NCI-H774 (cell line): ENCODE measurements at places on chromosomes 7 and 10.
A peak's percentile ranks its signal among the peaks of the same experiment; 100 is the strongest.

- DNase-seq, result no peak
Measured at GRCh38 chr10:120103738-120104560, 211.4 kb downstream of the SEC23IP start.

DNA sequence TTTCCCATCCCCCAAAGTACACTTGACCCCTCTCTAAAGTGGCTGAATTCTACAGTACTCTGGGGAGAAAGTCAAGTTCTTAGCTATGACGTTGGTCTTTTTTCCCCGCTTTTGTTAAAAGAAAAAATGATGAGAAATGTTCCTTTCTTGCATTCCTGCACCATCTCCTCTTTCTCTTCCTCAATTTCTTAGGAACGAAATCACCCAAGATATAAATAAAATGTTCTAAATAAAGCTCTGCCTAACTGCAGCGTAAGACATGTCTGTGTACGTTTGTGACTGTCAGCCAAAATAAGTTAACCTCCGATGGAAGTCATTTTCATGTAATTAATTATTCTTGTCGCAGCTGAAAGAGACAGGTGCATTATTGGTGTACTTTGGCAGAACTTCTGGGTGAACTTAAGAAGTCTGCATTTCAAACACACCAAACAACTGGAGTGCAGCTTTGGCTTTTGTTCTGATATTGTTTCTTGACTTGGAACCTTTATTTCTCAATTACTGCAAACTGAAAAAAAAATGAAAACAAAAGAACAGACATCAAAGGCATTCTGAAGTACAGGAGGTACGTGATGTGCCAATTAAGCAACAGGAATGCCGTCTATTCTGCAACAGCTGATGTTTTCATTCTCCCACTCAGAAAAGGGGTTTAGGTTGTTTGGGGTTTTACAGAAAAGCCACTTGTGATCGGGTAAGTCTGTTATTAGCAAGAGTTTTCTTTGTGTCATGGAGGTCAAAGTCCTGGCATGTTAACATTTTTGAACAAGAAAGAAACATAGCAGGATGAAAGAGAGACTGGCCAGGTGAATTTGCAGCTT lies 82.4 kb upstream of the SDK1 start:
- DNase-seq, result no peak

DNA sequence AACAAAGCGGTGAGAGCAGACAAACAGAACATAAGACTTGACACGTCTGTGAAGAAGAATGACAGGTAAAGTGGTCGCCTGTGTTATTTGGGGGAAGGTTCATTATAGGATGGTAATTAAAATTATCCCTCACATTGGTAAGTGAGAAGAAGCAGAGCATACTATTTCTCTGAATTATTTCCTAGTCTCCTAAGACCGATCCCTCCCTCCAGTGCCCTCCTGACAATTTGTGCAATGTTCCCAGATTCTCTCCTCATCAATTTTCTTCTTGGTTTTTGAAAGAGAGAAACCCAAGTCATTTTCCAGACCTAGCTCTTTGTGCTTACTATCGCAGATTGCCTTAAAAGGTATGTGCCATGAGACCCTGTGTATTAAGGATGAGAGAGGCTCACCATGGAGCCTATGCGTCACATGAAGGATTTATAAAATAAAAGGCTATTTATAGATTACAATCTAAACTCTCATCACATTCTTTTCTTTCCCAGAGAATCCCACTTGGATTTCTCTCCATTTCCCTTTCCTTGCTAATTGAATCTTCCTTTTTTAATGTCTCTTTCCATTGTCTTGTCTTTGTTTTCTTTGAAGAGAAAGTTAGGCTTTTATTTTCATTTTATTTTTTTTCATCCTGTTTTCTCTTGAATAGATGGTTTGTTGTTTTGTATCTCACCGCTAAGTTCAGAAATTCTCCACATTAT lies 112.0 kb downstream of the PPP1R3A start:
- DNase-seq, result no peak

- no peak for DNase-seq
Measured at GRCh38 chr7:115352375-115352774, 430.5 kb downstream of the MDFIC start.

GRCh38 chr10:25758041-25758457 lies 176.0 kb upstream of the MYO3A start:
- DNase-seq, result peak; percentile 71

GRCh38 chr10:24821986-24822385 lies 98.3 kb upstream of the ARHGAP21 start:
- DNase-seq, result no peak

DNA sequence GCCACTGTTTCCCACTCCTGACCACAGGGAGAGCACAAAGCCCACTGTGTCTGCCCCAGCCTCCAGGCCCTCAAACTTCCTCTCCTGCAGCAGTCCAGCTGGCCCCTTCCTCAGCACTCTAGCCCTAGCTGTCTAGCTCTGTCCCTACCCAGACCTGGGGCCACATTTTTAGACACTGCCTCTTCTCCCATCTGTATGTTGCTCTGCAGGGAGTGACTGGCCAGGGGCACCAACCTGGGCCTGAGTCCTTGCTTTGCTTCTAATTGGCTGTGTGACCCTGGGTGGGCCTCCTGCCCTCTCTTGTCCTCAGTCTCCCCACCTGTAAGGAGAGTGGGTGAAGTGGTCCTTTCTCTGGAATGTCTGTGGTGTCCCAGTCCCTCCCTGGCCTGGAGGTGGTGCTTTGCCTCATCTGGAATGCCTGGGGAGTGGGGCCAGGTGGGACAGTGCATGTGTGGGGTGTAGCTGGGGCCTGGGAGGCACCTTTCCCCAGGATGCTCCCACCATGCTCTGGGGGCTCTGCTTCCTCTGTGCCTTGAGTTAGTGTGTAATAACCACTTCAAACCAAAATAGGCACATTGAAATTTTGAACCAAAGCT lies 25.1 kb downstream of the AQP1 start:
- no peak for DNase-seq

GRCh38 chr7:48471196-48471595 lies 299.9 kb downstream of the ABCA13 start:
- no peak for DNase-seq

GRCh38 chr7:129607471-129608120 lies 3.9 kb upstream of the NRF1 start:
- no peak for DNase-seq

GRCh38 chr10:99912041-99912440 lies 97.7 kb downstream of the DNMBP start:
- DNase-seq, result no peak

DNA sequence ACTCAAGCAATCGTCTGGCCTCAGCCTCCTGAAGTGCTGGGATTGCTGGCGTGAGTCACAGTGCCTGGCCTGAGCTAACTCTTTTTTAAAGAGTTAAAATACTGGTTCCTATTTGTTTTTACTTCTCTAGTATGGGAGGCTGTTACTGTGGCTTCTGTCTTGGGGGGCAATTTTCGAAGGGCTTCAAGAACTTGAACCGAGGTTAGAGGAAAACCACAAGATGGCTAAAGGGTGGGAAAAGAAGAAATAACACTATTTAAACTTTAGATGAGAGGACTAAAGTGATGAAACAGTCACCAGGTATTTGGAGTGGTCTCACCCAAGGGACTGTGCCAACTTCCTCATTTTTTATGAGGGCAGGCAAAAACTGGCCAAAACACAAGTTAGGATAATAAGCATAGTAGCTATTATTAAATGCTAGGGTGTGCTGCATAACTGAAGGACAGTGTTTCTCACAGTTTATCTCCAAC lies 17.8 kb downstream of the MET start:
- DNase-seq, result no peak

DNA sequence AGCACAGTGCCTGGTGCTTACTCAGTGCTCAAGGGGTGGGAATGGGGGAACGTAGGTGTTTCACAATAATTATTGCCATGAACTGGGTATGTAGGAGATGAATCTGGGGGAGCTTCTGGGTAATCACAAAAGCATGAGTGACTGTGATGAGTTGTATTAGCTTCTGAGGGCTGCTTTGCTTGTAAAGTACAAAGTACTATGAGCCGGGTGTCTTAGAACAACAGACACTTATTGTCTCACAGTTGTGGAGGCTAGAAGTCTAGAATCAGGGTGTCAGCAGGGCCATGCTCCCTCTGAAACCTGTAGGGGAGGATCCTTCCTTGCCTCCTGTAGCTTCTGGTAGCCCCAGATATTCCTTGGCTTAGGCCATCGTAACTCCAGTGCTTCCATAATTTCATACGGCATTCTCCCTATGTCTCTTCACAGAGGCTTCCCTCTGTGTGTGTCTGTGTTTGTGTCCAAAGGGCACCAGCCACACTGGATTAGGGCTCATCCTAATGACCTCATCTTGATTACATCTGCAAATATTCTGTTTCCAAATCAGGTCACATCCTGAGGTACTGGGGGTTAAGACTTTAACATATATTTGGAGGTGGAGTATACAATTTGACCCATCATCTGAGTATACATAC lies 84.8 kb upstream of the AGBL3 start:
- DNase-seq, result no peak

- DNase-seq, result no peak
Measured at GRCh38 chr10:34699904-34700517, 115.1 kb downstream of the PARD3 start.

DNA sequence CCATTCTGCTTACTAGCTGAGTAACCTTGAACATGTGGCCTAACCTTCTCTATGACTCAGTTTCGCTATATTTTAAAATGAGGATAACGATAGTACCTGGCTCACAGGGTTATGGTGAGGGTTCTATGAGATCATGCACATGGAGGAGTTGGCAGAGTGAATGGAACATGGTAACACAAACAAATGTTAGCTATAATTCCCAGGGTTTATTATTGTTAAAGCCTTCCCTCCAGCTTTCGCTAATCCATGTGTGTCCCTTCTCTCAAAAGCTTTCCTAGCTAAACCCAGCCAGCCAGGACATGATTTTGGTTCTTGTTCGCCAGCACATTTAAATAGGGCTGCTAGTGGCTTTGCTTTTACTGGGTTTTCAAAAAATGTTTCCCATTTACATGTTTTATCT lies 361.0 kb upstream of the NFE2L3 start:
- no peak for DNase-seq

GRCh38 chr10:126448091-126448490 lies 59.8 kb upstream of the ADAM12 start:
- no peak for DNase-seq

- DNase-seq, result no peak
Measured at GRCh38 chr7:1403638-1404459, 55.4 kb downstream of the MICALL2 start.

GRCh38 chr7:75739796-75740672 lies 1.3 kb upstream of the HIP1 start:
- no peak for DNase-seq

GRCh38 chr10:34280599-34281374 lies 534.3 kb downstream of the PARD3 start:
- DNase-seq, result no peak

DNA sequence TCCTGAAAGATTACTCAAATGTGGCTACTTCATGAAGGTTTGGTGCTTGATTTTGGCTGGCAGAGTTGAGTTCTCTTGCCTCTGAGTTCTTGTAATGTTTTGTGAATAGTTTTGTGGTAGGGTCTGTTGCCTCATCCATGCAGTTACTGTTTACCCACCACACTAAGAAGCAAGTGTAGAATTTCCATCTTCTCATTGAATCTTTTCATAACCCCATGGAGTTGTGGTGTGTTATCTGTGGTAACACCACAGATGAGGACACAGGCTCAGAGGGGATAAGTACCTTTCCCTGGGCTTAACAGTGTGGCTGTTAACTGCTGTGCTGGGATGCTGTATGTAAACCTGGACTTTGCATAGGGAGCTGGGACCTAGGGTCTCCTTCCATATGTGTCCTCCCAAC lies 186.3 kb downstream of the CAMK1D start:
- DNase-seq, result no peak

- DNase-seq, result no peak
Measured at GRCh38 chr10:61410353-61411070, 42.7 kb downstream of the TMEM26 start.

- DNase-seq, result no peak
Measured at GRCh38 chr7:22944022-22944421, 69.9 kb downstream of the HYCC1 start.

GRCh38 chr10:132763545-132763944 lies 22.4 kb downstream of the NKX6-2 start:
- DNase-seq, result no peak

DNA sequence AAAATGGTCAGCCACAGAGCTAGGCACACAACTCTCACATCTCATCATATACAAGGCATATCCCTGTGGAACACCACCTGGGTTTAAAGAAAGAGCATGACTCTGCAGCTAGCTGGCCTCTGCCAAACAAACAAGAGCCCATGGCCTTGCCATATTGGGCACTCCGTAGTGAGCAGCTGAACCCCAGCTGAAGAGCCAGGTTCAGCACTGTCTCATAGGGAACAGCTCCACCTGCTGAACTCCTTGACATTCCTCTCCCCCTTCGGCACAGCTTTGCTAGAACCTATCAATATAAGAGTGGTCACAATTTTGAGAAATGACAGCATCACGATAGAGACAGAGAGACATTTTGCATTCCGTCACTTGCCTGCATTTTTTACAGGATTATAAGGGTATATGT lies 20.0 kb downstream of the SORCS1 start:
- DNase-seq, result no peak

- no peak for DNase-seq
Measured at GRCh38 chr10:105102977-105103376, 461.9 kb downstream of the SORCS3 start.

DNA sequence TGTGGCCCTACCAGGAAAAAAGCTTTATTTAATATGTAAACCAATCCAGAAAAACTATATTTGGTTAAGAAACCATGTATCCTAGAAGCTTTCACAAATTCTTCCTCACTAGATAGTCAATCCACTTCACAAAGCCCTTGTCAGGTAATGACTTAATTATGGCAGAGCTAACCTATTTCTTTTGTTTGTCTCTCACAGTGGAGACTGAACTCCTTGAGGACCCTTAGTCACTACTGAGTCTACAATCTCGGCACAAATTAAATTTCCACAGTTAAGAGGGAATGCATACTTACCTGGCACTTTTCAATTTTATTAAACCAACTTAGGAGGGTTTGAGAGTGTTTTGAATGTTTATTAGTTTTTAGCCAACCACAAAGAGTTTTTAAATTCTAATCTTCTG lies 23.0 kb downstream of the WAPL start:
- no peak for DNase-seq

DNA sequence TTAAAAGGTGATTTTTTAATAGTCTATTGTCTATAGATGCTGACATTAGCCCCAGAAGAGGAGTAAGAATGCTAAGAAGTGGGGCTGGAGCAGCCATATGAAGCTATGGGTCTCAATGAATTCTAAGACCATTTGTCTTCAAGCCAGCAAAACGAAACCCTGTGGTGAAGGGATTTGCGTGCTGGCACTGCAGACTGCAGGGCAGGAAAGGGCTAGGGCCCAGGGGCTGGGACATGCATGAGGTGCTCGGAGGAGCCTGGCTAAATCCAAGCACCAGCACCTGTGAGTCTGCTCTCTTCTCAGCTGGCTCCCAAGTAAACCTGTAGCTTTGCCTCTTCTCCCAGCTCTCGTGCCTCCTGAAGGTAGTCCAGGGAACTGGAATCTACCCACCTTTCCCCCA lies 1.3 kb upstream of the NDST2 start:
- DNase-seq, result no peak

DNA sequence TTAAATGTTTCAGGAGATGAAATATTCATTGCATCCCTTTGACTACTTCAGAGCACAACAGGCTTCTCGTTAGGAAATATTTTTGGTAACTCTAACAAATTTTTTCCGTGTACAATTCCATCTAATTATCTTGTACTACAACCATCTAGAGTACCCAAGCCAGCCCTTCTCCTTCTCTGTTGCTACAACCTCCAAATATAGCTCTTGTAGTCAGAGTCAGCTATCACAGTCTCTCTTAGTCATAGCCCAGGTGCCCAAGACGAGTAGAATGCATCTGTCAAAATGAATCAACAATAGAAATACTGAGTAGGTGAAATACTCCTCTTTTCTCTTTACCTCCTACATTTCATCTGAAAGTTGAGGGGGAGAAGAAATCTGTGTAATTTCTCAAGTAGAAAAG lies 74.0 kb downstream of the INHBA start:
- DNase-seq, result no peak

- DNase-seq, result no peak
Measured at GRCh38 chr10:6053816-6054631, 8.1 kb downstream of the IL2RA start.
